ENCODE measurements at places on chromosomes 2 and 18.

GRCh38 chr2:188238386-188238785, 53.3 kb upstream of the GULP1 start:
- DNase-seq, result no peak

DNA sequence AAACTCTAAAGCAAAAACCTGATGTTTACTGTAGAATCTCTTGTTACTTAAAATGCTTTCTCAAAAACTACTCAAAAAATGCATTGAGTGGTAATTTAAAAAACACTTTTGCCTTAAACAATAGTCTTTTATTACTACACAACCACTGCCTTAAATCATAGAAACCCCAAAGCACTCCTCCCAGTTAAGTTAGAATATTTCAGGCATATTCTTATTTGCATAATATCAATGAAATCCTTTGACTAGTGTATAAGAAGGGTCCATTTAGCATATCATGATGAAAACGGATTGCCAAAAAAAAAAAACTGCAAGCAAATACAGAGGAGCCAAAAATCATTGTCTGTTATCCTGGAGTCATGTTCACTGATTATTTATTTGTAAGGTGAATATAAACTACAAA, 119.2 kb downstream of the PTPRM start:
- no peak for DNase-seq

GRCh38 chr2:68978098-68978497, 3.7 kb downstream of the GKN1 start:
- DNase-seq, result no peak

DNA sequence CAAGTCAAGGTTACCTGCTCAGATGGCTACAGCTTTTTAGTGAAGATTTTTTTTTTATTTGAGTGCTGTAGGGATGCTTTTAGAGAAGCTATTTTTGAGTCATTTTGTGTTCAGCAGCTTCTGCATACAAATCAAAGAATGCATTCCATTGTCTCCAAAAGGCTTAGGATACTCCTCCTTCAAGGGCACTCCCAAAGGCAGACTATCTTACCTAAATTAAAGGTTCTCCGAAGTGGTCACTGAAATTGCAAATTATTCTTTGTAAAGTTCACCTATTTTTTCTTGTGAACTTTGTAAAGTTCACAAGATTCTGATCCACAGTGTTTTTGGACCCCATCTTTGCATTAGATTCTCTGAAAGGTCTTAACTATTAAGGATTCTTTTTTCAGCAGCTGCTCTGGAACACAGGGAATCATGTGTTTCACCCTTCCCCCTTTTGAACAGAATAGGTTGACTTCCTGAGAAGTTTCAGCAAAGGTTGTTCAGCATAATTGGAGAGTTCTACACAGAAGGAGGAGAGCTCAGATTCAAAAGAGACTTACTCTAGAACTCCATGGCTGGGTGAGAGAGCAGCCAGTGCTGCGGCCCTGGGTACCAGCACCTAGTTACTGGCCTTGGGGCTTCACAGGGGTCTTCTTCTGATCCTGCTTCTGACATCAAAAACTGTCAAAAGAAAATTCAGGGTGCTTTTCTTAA, 14.5 kb downstream of the CLIP4 start:
- no peak for DNase-seq

DNA sequence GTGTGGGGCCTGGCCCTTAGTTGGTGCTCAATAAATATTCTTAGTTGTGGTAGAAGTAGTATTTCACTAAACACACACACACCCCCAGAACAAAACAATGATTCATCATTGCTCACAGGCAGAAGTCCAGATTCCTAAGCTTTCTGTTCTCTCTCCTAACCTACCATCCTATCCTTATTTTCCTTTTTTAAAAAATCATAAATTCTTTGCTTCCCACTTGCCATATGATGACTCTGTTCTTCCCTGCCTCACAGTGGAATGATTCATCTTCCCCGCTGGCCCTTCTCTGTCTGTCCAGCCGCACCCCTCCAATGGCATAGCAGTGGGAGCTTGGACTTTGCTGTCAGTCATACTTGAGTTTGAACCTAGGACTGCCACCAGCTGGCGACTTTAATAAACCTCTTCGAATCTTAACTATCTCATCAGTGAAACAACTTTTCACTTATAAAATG, 5.2 kb downstream of the EML6 start:
- DNase-seq, result no peak

DNA sequence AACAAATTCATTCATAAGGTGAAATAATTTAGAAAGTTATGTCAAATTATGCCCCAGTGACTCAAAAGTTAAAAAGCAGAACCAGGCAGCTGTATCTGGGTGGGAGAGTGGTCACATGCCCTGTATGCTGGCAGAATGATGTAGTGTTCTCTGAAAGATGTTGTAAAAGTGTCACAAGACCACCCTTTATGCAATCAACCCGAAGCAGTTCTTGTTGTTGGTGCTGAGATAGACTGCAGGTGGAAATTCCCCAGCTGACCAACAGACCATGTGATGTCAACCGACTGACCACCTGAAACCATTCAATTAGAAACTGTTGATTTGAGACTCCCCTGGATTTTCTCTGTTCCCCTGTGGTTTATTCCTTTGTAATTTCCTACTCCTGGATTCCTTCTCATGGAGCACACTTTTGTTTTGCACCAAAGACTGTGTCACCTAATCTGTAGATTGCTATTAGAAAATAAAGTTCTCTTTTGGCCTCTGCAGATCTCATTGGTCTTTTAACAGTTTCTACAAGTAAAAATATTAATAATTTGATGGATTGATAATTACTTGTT, 1341.3 kb upstream of the LRRTM1 start:
- no peak for DNase-seq

DNA sequence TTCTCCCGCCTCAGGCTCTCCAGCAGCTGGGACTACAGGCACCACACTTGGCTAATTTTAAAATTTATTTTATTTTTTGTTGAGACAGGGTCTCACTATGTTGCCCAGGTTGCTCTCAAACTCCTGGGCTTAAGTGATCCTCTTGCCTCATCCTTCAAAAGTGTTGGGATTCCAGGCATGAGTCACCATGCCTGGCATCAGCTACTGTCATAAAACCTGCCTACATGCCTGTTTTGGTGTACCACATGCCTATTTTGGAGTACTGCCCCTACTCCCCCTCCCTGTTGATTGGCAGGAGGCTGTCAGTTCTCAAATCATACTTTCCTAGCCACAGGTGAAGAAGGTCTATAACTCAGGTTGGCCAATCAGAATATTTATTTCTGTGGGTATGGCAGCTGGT, 64.0 kb downstream of the CHST9 start:
- no peak for DNase-seq

GRCh38 chr2:119158563-119159347, at the start of gene C1QL2:
Gene C1QL2 (minus strand): TSS chr2:119158751. CDS start chr2:119158269, 482 bp downstream.
- no peak for DNase-seq

GRCh38 chr2:127576433-127577207, 41.1 kb downstream of the MYO7B start:
- DNase-seq, result no peak
